ELR (cell line): ENCODE measurements at places on chromosomes 16 and 17.

GRCh38 chr17:65194670-65195334, 57.6 kb downstream of the RGS9 start:
- DNase-seq = no peak

DNA sequence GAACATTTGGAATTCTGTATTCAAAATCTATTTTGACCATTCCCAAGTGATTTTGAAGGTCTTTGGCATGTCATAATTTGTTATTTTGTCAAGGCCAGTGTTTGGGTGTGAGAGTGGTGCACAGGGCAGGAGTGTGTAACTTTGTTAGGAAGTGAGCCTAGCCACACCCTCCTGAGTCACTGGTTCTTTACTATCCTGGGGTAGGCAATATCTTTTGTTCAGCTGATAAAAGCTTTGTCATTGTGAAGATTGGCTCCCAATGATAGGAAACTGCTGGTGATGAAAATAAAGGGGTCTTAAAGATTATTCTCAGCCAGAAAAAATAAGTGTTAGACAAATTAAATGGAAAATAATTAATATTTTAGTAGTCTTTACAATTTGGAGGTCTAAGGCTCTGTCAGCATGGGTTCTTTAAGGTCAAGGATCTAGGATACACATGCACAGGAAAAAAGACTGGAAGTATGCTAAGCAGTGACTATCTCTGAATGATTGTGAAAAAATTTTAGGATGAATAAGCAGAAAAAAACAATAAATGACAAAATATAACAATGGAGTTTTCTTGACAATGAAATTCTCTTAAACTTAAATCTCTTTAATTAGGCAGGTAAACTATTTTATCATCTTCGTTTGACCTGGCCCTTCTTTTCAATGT, 5.1 kb downstream of the UBN1 start:
- peak; percentile 65 for DNase-seq

DNA sequence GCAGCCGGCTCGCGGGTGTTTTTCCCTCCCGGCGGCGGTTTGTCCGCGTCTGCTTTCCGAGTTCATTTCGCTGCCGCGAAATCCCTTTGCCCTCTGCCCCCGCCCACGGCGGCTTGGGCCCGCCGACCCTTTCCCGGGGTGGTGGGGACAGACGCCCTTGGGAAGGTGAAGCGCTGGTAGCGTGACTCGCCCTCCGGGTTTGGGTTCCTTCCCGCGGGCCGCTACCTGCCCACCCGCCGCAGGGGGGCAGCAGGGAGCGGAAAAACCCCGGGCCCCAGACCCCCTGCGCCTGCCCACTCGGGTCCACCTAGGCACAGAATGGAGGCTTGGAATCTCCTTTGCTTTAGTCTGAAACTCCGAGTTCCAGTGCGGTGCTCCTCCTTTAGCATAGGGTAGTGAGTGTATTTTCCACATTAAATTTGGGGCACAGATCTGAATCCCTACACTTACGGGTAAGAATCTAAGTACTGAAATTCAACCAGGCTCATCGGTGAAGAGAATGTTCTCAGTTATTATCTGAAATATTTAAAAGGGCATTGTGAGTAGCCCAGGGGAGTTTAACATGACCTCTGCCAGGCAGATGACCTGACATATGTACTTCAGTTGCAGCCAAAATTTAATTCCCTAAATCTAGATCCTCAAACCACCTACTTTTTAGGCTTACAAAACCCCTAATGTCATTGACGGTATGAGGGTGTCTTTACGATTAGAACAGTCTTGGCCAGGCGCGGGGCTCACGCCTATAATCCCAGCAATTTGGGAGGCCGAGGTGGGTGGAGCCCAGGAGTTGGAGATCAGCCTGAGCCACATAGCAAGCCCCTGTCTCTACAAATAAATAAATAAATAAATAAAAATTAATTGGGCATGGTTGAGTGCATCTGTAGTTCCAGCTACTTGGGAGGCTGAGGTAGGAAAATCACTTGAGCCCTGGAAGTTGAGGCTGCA, 1.0 kb downstream of the NME2 start:
- DNase-seq = peak; percentile 73

GRCh38 chr17:13544292-13544691, 57.4 kb downstream of the HS3ST3A1 start:
- peak; percentile 95 for DNase-seq

DNA sequence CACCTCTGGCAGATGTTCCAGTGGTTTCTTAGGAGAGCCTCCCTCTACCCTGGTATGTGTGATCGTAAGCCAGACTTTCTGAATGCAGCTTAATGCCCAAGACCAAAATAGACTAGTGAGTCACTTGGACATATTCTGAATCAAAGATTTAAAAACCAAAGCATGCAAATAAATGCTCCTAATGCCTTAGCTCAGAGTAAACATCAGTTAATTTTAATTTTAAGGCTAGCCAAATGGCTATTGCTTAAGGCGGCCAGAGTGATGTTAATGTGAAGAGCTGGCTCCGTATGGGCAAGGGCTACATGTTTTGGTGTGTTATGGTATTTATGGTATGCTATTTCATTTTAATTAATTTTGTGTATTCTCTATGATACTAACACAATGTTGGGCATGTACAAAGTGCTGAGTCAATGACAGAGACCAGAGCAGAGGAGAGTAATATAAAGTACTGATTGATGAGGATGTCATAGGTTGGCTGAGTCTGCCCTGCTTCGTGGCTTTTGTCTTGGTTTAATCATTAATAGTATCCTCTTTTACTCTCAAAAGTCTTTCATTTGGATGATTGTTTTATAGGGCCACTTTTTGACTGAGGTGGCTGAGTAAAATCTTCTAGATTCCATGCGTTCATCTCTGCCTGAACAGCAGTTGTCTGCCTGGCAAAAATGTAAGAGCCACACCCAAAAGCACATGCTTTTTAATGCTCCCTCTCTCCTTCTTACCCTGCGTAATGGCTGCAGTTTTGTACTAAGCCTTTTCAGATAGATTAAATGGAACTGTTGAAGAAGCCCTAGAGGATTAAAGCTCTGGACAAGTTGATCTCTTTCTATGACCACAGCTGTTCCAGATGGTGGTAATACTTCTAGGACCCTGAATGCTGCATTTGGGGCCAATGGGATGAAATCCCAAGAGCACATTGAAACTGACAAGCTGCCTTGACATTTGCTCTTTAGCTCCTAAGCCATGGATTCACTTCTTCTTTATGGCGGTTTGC, 59.6 kb downstream of the MAP2K6 start:
- peak; percentile 19 for DNase-seq

- DNase-seq = no peak
These were observed 987 bp upstream of the HASPIN start for GRCh38 chr17:3722716-3723115.

DNA sequence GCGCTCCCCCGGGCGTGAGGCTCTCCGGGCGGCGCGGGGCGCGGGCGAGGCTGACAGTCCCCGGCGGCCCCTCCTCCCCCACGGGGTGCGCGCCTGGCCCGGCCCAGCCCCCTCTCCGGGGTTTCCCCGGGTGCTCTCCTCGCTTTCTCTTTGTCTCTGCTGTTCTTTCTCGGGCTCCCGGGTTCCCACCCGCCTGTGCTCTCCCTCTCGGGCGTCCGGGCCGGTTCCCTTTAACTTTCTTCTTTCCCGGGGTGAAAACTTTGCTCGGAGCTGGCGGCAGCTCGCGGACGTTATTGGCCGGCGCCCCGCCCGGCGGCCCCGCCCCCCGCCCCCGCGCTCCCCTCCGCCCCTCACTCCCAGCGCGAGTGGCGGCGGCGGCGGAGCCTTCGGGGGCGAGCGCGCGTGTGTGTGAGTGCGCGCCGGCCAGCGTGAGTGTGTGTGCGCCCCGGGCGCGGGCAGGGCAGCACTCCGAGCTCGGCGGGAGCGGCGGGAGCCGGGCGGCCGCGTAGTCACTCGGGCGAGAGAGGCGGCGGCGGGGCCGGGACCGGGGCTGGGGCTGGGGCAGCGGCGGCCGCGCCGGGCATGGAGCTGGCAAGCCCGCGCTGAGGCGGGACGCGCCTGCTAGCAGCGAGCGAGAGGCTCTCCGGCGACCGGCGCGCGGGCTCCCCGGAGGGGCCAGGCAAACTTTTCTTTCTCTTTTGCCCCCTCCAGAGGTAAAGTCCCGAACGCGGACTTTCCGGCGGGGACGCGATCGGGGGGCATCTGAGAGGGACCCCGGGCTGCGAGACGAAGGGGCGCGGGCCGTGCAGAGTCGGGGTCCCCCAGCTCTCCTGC, at the start of gene NTN1:
Gene NTN1, plus strand, starts transcription at position 353 of the 834 bp plus-strand sequence. CDS start 864 bp downstream, outside the sequence.
- peak; percentile 41 for DNase-seq

- no peak for DNase-seq
These were observed 223.1 kb downstream of the ZNF423 start for GRCh38 chr16:49632795-49633184.

DNA sequence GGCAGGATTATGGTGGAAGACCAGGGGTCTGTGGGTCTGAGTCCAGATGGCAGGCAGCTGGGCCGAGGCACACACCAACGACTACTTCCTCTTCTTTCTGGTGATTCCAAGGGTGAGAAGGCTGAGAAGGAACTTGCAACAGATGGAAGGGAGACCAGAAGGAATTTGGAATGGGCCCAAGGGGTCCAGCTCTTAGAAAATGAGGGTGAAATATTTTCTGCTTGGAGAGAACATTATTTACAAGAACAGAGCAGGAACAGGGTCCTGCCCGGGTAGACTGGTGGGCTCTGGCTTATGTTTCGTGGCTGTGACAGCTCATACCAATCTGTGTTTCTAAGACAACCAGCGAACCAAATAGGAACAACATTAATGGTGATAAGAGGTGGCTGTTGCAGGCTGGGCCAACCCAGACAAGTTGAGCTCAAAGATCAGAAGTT, 36.6 kb downstream of the CCDC42 start:
- no peak for DNase-seq

- DNase-seq = no peak
These were observed 4.7 kb downstream of the KRABD2 start for GRCh38 chr17:8371786-8372185.

- peak; percentile 96 for DNase-seq
These were observed 1.6 kb upstream of the DUSP14 start for GRCh38 chr17:37488009-37488604.

DNA sequence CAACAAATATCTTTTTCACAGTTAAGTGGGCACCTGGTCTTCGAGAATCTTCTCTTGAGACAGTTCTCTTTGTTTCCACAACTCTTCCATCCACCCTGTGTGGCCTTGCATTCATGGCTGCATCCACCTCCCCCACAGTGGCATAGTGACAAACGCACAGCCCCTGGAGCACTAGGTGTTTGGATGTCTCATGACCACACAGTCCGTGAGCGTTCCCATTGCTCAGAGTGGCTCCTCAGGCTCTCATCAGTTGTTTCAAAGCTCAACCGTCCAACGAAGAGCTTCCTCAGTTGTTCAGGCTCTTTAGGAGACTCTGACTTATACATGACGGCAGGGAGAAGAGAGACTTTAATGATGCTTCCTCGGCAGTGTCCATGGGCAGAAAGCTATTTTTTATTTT, 191.6 kb downstream of the CDRT15L2 start:
- DNase-seq = no peak

DNA sequence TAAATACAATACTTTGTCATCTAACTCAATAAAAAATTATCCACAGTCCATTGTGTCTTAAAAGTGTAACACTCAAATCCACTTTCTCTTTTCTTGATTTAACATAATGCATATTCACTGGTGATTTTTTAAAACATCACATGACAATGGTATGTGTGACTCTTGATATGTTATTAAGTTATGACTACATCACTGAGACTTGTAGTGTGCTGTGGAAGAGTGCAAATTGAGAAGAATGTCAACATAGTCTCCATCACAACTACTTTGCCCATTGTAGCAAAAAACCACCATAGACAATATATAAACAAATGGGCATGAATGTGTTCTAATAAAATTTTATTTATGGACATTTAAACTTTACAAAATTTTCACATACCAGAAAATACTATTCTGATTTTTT, 380.7 kb upstream of the PMFBP1 start:
- DNase-seq = no peak

DNA sequence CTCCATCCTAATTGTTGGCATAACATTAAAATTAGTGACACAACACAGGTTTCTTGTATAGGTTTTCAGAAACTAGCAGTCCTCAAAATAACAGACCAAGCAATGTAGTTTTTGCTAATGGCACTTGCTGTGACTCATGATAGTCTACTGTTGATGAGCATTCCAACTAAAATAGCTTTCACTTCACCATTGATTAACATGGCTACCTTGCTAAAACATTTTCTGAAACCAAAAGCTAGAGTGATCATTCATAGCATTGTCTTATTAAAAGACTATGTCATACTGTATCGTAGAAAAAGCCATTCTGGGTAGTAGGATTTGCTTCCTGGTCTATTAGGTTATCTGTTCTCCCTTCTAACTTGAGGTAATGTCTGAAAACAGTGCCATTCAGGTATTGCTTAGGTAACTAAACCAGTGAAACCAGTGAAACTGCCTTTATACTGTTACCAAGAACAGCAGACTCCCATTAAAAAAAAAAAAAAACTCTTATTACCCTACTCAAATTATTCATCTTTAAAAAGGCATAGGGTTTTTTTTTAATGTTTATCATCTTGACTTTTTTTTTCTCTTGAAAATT, 2.5 kb upstream of the CLTC start:
- DNase-seq = peak; percentile 33

DNA sequence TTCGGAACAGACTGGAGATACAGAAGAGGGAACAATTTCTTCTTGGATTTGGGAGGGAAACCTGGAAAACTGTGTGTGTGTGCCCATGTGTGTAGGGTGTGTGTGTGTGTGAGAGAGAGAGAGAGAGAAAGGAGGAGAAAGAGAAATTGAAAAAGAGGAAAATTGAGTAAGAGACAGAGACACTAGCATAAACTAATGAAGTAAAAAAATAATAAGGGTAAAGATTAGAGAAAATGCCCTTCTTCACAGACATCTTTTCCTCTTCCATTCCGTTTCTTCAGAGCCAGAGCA, 13.9 kb upstream of the HOXB2 start:
- no peak for DNase-seq
